Type B pancreatic cell (in vitro differentiated cells): ENCODE measurements at places on chromosomes 13 and 19.

DNA sequence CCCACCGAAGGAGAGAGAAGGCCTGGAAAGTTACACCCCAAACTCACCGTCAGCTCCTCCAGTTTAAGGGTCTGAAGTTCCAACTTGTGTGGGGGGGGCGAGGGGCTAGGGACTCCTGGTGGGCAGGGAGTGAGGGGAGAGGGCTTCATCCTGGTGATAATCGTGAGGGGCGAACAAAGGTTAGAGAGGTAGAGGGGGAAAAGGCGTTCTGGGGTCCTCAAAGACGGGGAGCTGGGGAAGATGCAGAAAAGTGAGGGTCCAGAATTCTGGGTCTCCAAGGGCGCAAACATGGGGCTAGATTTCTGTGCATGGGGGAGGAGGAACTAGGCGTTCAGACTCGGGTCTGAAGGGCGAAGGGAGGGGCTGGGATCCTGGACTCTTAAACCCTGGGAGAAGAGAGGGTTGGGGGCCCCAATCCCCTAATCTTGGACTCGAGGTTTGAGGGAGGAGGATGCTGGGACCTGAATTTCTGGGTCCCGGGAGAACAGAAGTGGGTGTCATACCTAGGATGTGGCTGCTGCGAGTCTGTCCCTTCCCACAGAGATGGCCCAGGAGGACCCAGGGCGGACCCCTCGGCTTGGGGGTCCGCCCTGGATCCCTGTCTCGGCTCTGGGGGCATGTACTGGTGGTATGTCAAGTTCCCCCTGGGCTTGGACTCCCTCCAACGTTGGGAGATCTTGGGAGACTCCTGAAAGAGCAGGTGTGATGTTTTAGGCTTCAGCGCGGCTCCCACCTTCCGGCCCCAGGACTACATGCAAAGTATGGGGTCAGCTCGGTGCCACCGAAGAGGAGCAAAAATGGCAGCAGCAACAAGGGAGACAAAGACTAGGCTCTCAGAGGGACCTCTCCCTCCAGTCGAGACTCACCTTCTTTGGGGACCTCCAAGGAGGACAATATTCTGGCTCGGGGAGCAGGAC lies 4.5 kb downstream of the MAMSTR start:
- DNase-seq = no peak

- DNase-seq = no peak
Measured at GRCh38 chr19:35715355-35715809, 2.4 kb upstream of the KMT2B start.

DNA sequence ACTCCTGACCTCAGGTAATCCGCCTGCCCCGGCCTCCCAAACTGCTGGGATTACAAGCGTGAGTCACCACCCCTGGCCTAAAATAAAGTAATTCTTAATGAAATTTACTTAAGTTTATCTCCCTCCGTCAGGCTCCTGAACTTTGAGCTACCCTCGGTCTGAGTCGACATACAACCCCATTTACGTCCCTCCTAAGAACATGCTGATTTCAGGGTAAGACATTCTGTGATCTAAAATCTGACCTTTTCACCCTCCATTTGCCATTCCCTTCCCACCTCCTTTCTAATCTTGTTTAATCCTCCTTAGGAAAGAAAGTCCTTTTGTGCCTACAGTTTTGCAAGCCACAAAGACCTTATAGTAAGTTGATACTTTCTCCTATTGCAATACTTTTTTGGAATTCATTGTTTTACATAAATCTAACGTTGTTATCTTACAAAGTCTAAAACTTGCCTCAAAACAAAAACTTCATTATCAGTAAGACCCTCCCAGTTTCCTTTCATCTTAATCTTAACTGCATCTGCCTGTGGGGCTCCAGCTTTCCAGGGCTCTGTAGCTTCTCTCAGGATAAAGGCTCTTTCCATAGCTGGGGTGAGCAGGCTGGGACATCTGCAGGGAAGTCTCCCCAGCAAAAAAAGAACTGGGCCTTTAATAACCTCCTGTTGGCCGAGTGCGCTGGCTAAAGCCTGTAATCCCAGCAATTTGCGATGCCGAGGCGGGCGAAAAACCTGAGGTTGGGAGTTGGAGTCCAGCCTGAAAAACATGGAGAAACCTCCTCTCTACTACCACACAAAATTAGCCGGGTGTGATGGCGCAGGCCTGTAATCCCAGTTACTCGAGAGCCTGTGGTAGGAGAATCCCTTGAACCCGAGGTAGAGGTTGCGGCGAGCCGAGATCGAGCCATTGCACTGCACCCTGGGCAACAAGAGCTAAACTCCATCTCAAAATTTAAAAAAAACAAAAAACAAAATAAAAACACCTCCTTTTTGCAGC lies 143.1 kb downstream of the ZNF737 start:
- no peak for DNase-seq

- no peak for DNase-seq
Measured at GRCh38 chr13:37074703-37075102, 15.2 kb upstream of the SUPT20H start.

DNA sequence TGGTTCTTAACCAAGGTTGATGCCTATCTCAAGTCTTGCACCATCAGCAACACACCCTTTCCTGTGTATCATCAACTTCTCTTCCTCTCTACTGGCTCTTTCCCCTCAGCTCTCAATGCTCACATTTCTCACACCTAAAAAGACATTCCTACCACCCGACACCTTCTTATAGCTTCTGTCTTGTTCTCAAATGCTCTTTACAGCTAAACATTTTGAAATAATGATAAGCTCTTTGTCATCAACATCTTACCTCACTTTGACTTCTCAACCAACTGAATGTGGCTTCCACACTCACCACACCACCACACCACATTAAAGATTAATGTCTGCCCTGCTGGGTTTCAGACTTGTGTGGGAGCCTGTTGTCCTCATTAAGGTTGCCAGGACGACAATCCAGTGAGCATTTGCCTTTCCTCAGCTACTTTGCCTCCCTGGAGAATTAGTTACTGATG lies 67.8 kb downstream of the RXFP2 start:
- no peak for DNase-seq

DNA sequence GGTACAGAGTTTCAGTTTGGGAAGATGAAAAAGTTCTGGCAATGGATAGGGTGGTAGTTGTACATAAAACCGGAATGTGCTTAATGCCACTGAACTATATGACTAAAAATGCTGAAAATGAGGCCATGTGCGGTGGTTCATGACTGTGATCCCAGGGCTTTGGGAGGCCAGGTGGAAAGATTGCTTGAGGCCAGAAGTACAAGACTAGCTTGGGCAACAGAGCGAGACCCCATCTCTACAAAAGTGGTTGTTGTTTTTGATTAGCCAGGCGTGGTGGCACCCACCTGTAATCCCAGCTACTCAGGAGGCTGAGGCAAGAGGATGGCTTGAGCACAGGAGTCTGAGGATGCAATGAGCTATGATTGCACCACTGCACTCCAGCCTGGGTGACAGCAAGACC lies 12.8 kb downstream of the SMAD9 start:
- DNase-seq = no peak

DNA sequence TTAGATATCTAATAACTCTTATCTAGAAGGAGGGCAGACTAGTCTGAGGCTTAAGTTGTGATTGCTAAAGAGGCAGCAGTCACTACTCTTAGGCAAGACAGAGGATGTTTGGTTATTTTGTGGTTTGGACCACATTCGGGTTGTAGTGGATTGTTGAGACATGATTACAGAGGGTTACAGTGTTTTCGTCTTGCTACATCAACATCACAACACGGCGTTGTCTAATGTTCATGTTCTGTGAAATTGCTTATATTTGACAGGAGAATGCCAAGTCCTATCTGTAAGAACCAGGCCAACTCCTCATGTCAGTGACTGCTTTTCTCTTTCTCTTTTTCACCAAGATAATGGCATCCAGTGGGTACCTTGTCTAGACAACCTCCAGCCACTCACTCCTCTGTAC lies 16.8 kb upstream of the TM9SF2 start:
- no peak for DNase-seq

DNA sequence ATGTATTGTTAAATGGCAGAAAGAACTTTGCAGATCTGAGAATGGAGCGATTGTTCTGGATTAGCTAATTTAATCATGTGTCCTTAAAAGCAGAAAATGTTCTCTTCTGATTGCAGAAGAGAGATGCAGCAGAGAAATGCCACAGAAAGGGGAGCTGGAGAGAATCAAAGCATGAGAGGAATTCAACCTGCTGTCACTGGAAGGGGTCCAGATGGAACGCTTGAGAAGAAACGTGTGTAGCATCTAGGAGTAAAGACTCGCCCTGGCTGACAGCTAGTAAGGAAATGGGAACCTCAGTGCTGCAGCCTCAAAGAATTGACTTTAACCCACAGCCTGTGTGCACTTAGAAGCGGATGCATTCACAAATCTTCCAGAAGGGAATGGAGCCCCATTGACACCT lies 502.8 kb downstream of the KLF12 start:
- DNase-seq = no peak

- no peak for DNase-seq
Measured at GRCh38 chr13:83940742-83941141, 58.5 kb upstream of the SLITRK1 start.

- DNase-seq = no peak
Measured at GRCh38 chr13:31468114-31468902, 268.5 kb downstream of the B3GLCT start.

DNA sequence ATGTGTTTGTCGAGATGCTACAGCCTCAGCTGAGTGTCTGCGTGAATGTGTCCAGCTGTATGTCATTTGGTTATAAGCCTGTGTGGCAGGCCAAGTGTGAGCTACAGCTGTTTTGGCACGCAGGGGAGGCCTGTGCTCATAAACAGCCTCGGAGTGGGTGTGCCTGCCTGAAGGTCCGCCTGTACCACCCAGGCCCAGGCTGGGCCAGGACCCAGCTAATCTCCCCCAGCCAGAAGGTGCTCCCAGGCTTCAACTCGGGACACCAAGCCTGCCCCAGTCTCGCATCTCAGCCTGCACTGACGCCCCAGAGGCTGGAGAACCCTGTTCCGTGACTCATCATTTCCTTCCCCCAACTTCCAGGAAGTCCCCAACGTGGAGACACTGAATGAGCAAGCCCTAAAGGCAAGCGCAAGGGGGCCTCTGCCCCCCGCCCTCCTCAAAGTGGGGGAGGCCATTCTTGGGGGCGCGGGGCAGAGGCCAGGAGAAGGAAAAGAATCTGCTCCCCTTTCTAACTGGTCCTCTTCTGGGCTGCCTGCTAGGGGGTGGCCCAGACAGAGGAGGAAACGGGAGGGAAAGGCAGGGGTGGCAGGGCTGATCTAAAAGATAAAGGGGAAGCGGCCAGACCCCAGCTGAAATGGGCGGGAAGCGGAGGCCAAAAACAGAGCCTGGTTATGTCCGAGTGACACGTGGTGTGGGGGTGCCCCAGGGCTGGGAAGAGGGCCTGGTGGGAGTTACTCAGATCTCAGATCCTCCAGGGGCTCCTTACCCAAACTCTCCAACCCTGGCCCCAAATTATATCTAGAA lies 2.0 kb downstream of the SLC1A5 start:
- no peak for DNase-seq

DNA sequence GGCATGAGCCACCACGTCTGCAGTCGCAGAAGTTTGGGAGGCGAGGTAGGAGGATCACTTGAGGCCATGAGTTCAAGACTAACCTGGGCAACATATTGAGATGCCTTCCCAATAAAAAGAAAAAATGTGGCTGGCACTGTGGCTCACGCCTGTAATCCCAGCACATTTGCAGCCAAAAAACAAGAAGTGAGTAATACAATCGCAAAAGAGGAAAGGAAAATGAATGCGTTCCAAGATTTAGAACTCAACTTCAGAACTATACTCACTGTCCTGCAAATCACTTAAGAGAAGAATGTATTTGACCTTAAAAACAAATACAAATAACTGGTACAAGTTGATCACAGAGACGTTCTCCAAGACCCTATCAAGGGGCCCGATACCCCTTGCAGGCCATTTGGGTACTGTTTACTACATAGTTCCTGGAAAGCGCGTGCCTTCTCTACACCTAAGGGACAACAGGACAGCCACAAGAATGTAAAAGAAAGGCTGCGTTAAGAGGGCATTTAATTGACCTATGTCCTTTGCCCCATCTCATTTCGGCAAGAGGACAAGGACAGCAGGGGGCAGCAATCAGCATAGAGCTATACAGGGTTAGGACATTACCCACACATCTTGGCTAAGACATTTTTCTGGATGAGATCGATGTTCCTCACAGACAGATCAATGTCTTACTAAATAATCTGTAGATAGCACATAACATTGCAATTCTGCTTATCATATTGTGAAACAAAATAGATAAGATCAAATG lies 41.3 kb downstream of the FLT3 start:
- no peak for DNase-seq

DNA sequence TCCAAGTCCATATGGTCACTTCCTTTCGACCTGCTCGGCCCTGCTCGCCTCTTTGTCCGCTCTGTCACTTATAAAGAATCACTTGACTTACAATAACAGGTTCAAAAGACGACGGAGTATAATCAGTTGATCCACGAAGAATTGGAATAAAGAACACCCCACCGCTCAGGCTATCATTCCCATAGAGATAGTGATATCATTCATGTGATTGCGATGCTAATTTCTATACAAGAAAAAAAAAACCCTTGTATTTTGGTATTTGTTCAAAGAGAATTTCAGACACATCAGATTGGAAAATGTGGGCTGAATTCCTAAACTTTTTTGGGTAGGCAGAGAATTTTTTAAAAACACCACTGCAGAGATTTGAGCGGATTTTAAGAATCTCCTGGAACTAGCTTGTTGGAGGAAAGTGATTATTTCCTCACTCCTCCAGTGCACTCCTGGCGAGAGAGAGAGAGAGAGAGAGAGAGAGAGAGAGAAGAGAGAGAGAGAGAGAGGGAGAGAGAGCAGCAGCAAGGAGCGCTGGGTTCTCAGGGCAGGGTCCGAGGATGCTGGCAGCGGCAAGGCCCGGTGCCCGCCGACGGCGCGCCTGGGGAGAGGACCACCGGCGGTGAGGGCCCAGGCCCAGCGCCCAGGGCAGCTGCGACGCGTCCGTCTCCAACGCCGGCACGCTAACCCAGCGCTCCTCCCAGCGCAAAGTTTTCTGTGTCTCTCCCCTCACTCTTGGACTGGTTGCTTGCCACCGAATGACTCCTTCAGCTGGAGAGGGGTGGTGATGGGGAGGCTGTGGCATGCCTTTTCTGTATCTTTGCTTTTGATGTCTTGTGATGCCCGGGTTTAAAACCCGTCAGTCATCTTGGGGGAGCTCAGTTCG lies 149.0 kb upstream of the ZNF536 start:
- no peak for DNase-seq
